ENCODE measurements at places on chromosomes 1 and 21.
A peak's percentile ranks its signal among the peaks of the same experiment; 100 is the strongest.

DNA sequence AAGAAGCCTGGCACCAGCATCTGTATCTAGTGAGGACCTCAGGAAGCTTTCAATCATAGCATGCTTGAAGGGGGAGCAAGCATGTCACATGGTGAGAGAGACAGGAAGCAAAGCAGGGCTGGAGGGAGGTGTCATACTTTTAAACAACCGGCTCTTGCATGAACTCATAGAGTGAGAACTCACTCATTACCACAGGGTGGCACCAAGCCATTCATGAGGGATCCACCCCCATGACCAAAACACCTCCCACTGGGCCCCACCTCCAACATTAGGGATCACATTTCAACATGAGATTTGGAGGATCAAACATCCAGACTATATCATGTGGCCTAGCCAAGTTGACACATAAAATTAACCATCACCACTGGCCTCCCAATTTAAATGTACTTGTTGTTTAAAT is 125.1 kb upstream of the KCND3 start:
- DNase-seq: no peak

DNA sequence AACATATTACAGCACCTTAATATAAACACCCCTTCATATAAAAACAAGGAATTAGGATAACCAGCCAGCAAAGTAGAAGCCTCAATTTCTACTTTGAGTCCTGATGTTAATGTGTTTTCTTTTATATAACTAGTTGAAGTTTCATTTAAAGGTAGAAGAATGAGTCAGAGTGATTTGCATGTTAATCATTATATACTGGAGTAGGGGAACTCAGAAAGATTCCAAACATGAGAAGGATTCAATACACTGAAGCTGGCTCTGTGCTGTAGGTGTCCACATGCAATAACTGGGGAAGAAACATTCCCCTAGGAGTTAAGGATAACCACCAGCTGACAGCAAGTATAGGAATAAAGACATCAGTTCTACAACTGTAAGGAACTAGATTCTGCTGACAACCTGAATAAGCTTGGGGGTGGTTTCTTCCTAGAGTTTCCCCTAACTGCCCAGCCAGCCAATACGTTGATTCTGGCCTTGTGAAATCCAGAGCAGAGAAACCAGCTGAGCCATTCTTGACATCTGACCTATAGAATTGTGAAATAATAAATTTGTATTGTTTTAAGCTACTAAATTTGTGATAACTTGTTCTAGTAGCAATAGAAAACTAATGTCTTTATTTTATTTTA is 33.4 kb upstream of the RNPC3 start:
- DNase-seq: no peak

- DNase-seq: peak; percentile 38
Observed at GRCh38 chr1:12531179-12531499, 86.9 kb downstream of the DHRS3 start.

DNA sequence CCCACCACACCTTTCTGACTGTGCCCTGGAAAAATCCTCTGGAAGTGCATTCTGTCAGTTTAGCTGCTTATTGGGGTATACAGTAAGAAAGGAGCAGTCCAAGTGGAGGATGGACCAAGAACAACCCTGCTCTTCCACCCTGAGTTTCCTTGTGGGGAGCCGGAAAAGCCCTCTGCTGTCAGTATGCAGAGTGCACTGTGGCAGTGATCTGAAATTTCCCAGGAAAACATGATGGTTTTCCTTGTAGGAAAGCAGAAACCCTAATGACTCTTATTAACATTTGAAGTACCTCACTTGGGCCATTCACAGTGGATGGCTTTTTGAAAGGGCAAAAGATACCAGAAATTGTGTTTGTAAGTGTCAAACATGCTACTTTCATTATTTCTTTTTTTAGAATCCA is 20.5 kb downstream of the ELAVL4 start:
- DNase-seq: no peak

- peak; percentile 69 for DNase-seq
Observed at GRCh38 chr1:201676197-201676596, 137.3 kb downstream of the NAV1 start.

DNA sequence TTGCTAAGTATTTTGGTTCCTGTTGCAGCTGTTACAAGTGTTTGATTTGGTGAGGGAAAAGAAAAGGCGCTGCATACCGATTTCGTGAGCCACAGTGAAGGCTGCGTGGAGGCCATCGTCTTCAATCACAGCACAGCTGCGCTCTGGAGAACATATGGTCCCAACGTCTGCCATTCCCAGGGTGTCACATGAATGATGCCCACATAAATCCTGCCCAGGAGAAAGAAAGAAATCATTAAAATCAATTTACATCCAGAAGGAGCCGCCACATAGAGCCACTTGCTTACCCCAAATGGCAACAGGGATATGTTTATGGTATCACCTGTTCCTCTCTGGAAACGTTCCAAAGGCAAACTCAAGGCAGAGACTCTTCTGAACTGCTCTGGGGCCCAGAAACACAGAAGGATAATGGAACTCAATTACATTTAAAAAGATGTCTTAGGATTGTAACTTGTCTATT is 12.2 kb downstream of the ADAMTS5 start:
- no peak for DNase-seq

- no peak for DNase-seq
Observed at GRCh38 chr1:184189361-184189760, 137.8 kb downstream of the TSEN15 start.

DNA sequence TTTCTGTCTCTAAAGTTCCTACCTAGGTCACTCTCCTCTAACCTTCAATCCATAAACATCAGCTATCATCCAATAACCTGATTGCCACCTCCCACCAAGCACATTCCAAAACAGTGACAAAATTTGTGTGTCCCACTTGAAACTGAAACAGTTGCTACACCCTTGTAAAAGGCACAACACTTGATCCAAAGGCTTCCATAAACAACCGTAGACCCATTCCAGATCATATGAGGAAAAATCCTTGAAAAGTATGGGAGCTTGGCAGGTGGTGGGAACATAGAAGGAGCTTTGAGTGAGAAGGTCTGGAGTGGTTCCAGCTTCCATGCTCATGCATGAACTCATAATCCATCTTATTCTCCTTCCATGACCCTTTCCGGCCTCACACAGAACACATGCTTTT is 82.0 kb upstream of the ATP1A1 start:
- no peak for DNase-seq

- no peak for DNase-seq
Observed at GRCh38 chr1:234968451-234968850, 160.2 kb downstream of the TOMM20 start.

GRCh38 chr1:20978413-20978812 is 191.3 kb upstream of the HP1BP3 start:
- DNase-seq: no peak

GRCh38 chr1:159866905-159867663 is 4.6 kb upstream of the VSIG8 start:
- DNase-seq: no peak

DNA sequence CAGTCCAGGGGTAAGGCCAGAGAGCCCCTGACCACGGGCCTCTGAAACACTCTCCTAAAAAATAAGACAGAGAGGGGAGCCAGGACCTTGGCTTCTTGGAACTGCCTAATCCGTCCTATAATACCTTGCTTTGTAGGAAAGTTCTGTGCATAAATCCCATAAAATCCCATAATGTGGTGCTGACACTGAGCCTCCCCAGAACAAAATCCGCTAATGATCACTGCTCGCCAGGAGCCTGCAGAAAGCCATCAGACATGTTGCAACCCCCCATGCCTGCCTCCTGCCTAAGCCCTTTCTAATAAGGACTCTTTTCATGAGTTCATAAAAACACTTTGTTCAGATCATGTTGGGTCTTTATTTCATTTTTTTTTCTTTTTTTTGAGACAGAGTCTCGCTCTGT is 9.3 kb upstream of the DHRS3 start:
- DNase-seq: no peak

DNA sequence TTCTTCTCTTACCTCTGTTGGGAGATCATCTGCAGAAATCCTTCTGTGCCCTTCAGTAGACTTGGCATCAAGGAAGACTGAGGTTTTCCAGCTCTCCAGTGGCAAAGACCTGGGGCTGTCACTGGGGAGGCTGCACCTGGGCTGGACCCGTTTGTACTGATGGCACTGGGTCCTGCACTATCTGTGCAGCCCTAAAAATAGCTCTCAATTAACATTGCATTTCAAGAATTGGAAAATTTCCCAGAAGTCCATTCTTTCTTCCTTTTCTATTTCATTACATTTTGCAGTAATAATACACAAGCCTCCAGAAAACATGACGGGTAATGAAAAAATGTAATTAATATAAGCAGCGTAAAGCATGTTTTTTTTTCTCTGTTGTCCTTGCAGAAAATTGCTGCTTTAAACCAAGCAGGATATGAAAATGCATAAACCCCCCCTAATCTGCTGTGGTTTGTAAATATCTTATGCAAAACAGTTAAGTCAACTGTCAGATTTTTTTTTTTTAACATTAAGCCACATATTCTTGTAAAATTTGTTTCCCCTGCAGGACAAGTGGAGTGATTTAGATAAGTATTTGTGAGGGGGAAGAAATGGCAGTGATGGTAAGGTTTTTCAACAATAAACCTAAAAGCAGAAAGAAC is 64.9 kb downstream of the LMO4 start:
- DNase-seq: no peak

DNA sequence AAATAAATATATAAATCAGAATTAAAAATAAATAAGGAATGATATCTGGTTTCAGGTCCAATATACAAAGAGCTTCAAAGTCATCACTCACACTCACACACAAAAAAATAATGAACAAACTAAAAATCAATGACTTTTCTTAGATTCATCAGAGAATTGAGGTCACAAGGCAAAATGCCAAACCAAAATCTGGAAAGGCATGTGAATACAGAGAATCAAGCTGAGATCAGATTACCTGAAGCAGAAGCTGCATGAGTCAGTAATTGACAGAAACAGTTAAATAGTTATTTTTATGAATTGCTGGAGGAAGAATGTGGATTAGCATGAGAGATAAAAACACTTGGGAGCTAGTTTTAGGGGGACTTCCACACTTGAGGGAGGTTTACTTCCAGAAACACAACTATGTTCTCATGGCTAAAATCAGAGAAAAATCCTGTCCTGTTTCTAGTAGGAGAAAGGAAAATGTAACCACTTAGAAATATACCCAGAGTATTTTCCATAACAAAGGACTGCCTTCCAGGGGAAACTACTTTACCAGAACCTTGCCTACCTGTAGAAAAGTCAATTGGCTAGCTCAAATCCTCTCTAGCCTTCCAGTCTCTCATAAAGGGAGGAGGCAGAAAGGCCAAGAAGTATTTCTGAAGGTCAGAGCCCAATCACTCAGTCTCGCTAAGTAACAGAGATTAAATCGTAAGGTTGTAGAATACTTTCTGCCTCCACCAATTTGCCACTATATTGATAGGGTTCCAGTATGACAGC is 536.6 kb upstream of the NR5A2 start:
- DNase-seq: no peak

GRCh38 chr1:116667078-116667574 is 407 bp downstream of the IGSF3 start:
- DNase-seq: peak; percentile 64

- no peak for DNase-seq
Observed at GRCh38 chr1:117342397-117342796, 24.9 kb upstream of the MAN1A2 start.

- no peak for DNase-seq
Observed at GRCh38 chr1:60745484-60745883, 336.9 kb upstream of the NFIA start.

DNA sequence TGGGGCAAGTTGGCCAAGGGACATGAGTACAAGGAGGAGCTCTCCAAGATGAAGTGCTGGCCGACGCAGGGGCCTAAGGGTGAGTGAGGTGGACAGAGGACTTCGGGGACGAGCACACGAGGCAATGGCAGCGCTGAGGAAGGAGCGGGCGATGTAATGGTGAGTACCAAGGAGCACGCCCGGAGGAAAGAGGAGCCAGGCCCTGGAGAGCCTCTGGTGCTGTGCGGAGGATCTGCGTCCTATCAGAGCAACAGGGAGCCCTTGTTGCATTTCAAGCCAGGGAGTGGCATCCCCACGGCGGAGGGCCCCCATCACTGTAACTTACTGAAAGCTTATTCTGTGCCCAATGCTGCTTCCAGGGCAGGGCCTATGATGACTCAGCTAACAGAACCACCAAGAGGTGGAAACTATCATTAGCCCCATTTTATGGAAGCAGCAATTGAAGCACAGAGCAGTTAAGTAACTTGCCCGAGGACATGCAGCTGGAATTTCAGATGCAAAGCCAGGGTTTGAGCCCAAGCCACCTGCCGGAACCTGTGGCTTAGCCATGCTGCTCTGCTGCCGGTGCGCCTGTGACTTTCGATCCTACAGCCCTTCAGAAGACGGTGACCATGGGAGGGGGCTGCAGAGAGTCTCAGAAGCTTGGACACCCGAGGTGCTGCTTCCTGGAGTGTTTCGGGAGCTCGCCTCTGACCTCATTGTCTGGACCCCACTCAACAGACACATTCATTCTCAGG is 17.6 kb upstream of the AJAP1 start:
- DNase-seq: peak; percentile 94

GRCh38 chr21:24045775-24046215 is 1561.5 kb downstream of the MRPL39 start:
- peak; percentile 52 for DNase-seq

- peak; percentile 85 for DNase-seq
Observed at GRCh38 chr1:45569962-45570581, 13.8 kb upstream of the NASP start.

DNA sequence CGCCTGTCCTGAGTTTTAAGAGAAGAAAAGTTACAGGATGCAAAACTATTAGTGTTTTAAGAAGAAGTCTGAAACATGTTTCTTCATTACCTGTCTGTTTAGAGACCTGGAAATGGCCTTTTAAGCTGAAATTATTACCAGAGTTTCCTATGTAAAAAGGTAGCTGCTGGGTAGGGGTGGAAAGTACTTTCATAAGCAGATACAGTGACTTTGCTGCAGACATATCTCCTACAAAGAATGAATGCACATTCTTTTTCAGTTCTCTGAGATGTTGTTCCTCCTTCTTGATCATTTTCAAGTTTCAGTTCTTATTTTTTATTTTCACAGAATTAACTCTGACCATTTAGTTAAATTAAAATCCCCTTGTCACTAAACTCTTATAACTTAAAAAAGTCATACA is 1329.6 kb downstream of the KCNT2 start:
- DNase-seq: no peak

- DNase-seq: no peak
Observed at GRCh38 chr1:198929961-198930599, 291.2 kb downstream of the PTPRC start.

DNA sequence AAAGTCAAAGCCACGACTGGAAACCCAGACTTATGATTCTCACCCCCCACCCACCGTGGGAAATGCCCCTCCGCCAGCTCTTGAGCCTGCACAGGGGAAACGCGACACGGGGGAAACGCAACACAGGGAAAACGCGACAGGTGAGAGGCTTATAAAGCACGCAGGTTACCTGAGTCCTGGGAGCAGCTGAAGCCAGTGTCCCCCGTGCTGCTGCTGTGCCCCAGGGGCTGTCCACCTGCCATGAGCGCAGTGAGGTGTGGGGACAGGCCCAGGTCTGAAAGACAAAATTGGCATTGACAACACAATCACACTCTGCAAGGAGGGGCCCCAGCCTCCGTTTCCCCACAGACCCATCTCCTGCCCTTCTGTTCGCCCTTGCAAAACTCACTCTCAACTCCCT is 46.3 kb downstream of the GPR161 start:
- no peak for DNase-seq

DNA sequence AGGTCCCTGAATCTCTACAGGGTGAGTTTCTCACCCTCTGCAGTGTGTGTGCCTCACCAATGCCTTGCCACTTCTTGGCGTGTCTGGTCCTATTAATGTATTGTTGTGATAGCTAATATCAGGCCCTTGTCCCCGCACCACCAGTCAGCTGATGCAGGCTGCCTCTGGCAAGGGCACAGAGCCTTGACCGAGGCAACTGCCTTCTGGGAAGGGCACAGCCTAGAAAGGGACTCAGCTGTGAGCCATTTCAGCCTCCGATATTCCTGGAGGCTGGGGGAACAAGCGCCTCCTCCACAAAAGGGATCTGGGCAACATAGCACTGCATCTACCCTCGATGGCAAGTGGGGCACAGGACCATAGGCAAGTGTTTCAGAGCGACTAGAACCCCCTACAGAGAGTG is 27.0 kb downstream of the IL10RB start:
- DNase-seq: no peak
